ENCODE measurements at places on chromosomes 6 and 20.

- DNase-seq: no peak
Observed at GRCh38 chr20:10167594-10167993, 51.0 kb upstream of the SNAP25 start.

GRCh38 chr6:128256095-128256494, 264.3 kb downstream of the PTPRK start:
- no peak for DNase-seq

- no peak for DNase-seq
Observed at GRCh38 chr6:21885532-21886114, 292.1 kb downstream of the SOX4 start.

- peak; percentile 9 for DNase-seq
Observed at GRCh38 chr20:59006864-59007664, at the start of gene CTSZ. Gene CTSZ (minus strand): TSS chr20:59007254. CDS start chr20:59007128, 126 bp downstream.

GRCh38 chr20:237489-237888, 10.4 kb downstream of the DEFB129 start:
- no peak for DNase-seq

- DNase-seq: no peak
Observed at GRCh38 chr20:16158976-16159286, 414.3 kb downstream of the KIF16B start.

DNA sequence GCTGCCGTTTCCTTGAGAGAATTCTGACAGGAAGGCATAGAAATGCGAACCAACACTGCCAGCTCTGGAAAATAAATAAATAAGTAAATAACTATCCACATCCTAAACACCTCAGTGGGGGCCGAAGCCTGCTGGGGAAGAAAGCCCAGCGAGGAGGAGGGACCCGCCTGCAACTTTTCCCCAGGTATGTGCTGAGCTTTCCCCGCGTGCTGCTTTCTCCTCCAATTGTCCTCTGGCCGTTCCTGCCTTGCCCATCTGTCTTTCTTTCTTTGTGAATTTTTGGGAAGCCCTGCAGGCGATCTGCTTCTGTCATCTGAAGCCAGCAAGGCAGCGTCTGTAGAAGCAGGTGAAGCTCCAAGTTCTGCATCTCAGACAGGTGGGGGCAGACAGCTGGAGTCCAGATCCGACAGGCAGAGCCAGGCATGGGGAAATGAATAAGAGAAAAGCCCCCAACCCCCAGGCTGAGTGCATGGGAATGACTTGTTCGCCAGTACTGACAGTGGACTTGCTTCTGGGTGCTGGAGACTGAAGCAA, 49.2 kb upstream of the IL17A start:
- no peak for DNase-seq

GRCh38 chr20:32569380-32570305, 15.5 kb downstream of the NOL4L start:
- DNase-seq: no peak

- no peak for DNase-seq
Observed at GRCh38 chr6:164109770-164110140, 695.2 kb downstream of the QKI start.

DNA sequence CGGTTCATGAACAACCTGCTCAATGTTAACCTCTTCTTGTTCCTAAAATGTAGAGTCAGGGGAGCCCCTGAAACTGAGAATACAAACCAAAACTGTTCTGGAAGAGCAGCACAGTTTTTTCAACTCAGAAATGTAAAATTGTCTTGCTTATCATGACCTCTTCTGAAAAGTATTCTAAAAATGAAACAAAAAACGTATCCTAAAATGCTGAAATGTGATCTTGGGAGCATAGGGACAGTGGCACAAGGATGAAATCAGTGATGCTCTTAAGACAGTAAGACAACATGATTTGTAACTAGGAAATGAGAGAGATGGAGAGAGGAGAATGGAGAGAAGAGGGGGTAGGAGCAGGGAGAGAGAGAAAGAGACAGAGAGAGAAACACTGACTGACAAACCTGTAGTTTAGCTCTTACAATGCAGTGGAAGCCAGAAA, 27.5 kb downstream of the NCOA7 start:
- no peak for DNase-seq
